ENCODE measurements at places on chromosomes 5 and 9.

DNA sequence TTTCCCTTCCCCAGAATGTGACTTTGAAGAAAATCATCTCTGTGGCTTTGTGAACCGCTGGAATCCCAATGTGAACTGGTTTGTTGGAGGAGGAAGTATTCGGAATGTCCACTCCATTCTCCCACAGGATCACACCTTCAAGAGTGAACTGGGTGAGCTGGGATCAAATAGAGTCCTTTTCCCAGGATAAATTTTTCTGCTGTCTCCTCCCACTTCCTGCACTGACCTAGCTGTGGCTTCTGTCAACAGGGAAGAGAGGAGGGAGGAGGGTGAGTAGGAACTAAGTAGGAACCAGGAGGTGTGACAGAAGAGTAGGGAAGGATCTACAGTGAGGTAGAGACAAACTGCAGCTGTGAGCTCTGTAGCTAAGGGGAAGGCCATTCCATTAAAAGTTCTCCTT is 69.3 kb downstream of the MAMDC2 start:
- H3K27ac ChIP-seq, result no peak overlapping the region
- no peaks in the 10 kb centered on the region for H3K4me1 ChIP-seq
- H3K27me3 ChIP-seq, result no peaks in the 10 kb centered on the region
- no peak overlapping the region for H3K4me3 ChIP-seq
- no peaks in the 10 kb centered on the region for H3K36me3 ChIP-seq

GRCh38 chr9:124792257-124793014 is 15.5 kb downstream of the OLFML2A start:
- H3K27me3 ChIP-seq, result no peaks in the 10 kb centered on the region
- H3K27ac ChIP-seq, result no peak overlapping the region
- no peak for DNase-seq
- H3K4me1 ChIP-seq, result no peaks in the 10 kb centered on the region
- no peaks in the 10 kb centered on the region for H3K36me3 ChIP-seq
- H3K4me3 ChIP-seq, result no peak overlapping the region

DNA sequence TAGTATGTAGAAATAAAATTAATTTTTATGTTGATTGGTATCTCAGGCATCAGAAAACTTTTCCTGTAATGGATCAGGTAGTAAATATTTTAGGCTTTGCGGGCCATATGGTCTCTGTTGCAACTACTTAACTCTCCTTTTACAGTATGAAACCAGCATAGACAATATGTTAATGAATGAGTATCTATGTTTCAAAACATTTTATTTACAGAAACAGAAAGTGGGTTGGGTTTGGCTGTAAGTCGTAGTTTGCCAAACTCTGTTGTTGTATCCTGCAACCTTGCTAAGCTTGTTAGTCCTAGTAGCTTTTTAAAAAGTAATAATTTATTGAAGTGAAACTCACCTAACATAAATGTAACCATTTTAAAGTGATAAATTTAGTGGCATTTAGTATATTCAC is 132.1 kb downstream of the NR3C1 start:
- no peaks in the 10 kb centered on the region for H3K36me3 ChIP-seq
- no peak overlapping the region for H3K27ac ChIP-seq
- no peaks in the 10 kb centered on the region for H3K4me1 ChIP-seq

DNA sequence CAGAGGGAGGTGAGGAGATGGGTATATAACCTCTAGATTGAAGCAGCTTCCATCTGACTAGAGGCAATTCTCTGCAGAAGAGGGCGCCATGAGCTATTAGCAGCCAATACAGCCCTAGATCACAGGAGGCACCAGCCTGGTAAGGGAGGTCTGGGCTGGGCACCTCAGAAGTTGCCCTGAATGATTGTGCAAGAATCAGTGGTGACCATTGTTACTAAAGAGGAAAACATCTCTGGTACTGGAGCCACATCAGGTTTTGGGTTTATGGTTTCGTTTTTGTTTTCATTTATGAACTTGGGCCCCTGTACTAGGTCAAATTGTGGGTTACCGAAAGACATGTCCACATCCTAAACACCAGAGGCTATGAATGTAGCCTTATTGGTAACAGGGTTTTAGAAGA is 342.0 kb downstream of the MLLT3 start:
- H3K4me1 ChIP-seq, result no peaks in the 10 kb centered on the region
- H3K27me3 ChIP-seq, result no peaks in the 10 kb centered on the region
- no peaks in the 10 kb centered on the region for H3K36me3 ChIP-seq
- no peak for DNase-seq

GRCh38 chr9:93699650-93700049 is 123.3 kb downstream of the PHF2 start:
- no peak overlapping the region for H3K4me3 ChIP-seq
- H3K27me3 ChIP-seq, result no peaks in the 10 kb centered on the region

DNA sequence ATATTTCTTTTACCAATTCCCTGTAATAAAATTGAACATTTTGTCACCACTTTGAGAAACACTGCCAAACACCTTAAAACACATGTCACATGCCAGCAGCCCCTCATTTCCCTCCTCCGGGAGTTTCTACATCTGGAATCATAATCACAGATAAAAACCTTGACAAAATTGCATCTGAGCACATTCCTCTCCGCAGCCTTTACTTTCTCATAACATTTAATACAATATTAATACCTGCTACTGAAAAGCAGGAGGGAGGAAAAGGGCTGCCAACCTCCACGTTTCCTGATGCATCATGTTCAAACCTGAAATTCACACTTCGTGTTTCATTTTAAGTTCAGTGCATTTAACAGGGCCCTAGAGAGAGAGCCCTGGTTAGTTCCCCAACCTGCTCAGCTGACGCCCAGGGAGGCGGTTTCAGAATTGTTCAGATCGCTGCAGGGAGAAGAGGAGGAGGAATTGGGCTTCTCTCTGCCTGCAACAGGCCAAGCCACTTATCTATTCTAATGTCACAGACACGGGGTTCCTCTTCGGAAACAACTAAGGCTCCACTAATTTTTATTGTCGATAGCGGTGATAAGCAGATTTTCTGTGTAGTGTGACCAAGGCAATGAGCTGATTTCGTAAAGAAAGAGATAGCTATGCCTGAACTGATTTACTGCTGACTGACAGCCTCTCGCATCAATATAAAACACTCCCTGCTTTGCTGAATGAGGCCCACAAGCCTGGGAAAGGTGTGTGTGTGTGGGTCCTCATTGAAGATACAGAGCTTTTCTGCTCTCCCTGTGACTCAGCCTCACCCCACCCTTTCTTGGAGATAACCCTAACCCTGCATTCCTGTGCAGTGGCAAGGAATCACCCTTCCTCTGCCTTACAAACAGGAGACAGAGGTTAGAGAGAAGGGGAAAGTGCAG is 4.9 kb upstream of the LHX2 start:
- H3K27ac ChIP-seq, result no peak overlapping the region
- H3K4me3 ChIP-seq, result no peak overlapping the region
- no peaks in the 10 kb centered on the region for H3K36me3 ChIP-seq
- peaks cover 8% of the 10 kb centered on the region for H3K4me1 ChIP-seq

DNA sequence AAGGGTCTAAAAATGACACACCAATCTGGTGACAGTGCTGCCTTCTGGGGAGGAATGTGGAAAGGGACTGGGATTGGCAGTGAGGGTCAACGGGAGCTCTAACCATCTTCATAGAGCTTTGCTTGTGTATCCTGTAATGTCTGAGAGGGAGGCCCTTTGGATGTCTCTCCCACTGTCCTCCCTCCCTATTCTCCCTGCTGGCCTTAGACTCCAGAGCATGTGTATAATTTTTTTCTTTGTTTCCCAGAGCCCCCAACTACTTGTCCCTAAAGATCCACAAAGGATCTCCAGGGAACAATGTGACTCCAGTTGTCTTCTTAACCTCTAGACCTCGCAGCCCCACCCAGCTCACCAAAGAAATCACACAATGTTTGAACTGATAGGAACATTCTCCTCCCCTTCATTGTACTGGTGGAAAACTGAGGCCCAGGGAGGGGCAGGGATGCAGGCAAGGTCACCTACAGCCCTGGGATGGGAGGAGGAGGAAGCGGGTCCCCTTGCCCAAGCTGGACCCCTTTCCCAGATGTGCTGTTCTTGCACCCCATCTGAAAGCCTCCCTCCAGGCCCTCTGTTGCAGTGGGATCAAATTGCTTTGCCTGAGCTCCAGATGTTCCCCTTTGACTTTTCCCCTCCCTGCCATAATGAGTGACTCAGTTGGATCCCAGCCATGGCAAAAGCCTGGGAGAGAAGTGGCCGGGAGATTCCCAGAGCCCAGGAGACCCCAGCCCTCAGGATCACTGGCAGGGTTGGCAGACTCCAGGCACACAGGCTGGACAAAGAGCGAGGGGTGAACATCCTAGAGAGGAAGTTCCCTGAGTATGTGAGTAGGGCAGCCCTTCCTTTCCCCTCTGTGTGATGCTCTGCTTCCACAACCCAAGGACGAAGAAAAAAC is 21.8 kb downstream of the SPARC start:
- no peaks in the 10 kb centered on the region for H3K4me1 ChIP-seq

- no peak overlapping the region for H3K27ac ChIP-seq
- no peak for DNase-seq
- no peaks in the 10 kb centered on the region for H3K4me1 ChIP-seq
- H3K36me3 ChIP-seq, result no peaks in the 10 kb centered on the region
- no peak overlapping the region for H3K4me3 ChIP-seq
These were observed 268.0 kb downstream of the ZSWIM6 start for GRCh38 chr5:61600123-61600444.

DNA sequence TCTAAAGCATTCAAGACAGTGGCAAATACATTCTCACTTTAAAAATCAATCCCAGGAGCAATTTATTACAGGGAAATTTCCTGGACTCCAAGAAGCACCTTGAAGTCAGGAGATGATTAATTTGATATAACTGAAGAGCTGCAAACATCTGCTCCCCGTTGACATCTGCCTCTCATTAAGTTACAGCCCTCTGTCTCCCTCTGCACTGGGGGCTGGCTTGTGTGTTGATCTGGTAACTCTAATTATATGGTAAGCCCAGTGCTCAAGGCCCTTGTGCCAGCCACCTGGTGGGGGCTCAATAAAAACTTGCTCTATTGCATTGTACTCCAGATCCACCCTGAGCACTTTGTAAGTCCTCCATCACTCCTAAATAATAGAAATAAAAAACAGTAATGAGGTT is 131.1 kb upstream of the ZNF462 start:
- no peak for DNase-seq
- no peak overlapping the region for H3K4me3 ChIP-seq
- H3K4me1 ChIP-seq, result no peaks in the 10 kb centered on the region
- H3K27ac ChIP-seq, result no peak overlapping the region
- no peaks in the 10 kb centered on the region for H3K27me3 ChIP-seq

DNA sequence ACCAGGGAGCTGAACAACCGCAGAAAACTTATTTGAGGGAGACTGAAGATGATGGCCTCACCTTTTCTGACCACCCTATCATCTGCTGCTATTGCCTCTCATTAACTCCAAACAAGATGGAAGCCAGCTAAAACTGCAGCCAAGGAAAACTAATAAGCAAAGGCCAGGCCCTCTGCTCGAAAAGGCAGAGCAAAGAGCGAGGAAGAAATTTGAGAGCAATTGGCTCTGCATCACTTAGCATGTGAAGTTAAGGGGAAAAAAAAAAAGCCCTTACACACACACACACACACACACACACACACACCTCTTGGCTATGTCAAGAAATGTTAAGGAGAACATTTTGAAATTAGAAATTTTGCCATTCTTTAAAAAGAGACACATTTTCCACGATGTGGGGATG is 228.1 kb upstream of the CYLC2 start:
- H3K27ac ChIP-seq, result no peak overlapping the region
- no peak overlapping the region for H3K4me3 ChIP-seq
- H3K4me1 ChIP-seq, result no peaks in the 10 kb centered on the region
- no peaks in the 10 kb centered on the region for H3K36me3 ChIP-seq
- DNase-seq, result no peak

- no peaks in the 10 kb centered on the region for H3K4me1 ChIP-seq
- H3K4me3 ChIP-seq, result no peak overlapping the region
These were observed 87.8 kb upstream of the SLC30A5 start for GRCh38 chr5:69006030-69006429.

DNA sequence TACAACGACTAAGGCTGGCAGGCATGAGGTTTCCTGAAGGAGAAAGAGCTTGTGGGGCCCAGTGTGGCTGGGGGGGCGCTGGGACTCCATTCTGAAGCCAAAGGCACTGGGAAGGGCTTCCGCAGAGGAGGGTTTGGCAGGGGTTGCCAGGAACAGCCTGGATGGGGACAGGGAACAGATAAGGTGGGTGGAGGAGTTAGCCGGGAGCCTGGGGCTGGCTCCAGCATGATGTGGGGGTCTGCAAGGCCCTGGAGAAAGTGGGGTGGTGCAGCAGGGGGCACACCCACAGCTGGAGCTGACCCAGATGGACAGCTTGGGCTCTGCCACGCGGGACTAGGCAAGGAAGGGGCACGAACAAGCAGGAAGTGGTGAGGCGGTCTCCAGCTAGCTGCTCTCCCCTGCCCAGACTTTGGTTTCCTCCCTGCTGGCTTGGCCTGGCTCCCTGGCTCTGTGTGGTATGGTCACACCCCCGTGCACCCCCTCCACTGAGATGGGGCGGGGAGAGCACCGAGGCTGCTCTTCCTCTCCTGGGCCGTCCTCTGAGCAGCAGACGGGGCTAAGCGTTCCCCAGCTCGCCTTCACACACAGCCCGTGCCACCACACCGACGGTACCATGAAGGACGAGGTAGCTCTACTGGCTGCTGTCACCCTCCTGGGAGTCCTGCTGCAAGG is at the start of gene LTC4S:
LTC4S (plus strand) TSS at position 519 of the 672 bp plus-strand sequence; CDS start at position 614, 95 bp downstream.
- H3K27me3 ChIP-seq, result no peaks in the 10 kb centered on the region
- H3K4me1 ChIP-seq, result no peaks in the 10 kb centered on the region
- H3K27ac ChIP-seq, result no peak within 1 kb of the TSS
- DNase-seq, result no peak

DNA sequence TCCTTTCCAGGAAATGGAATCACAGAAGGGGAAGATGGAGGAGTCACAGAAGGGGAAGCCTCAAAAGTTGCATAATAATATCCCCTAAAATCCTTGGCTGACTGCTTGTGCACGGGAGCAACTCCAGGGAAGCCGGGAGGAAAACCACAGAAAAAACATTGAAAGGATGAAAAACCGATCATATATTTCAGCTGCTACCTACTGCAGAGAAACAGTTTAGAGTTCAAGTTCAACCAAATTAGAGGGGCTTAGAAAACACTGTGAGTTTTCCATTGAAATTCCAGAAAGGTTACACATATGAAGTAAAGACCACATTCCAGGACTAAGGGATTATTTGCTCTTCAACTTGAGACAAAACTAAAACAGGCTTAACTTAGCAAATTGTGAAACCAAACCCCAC is 37.6 kb upstream of the MTAP start:
- no peak overlapping the region for H3K27ac ChIP-seq
- H3K36me3 ChIP-seq, result no peaks in the 10 kb centered on the region
- H3K4me1 ChIP-seq, result no peaks in the 10 kb centered on the region
- H3K4me3 ChIP-seq, result no peak overlapping the region

DNA sequence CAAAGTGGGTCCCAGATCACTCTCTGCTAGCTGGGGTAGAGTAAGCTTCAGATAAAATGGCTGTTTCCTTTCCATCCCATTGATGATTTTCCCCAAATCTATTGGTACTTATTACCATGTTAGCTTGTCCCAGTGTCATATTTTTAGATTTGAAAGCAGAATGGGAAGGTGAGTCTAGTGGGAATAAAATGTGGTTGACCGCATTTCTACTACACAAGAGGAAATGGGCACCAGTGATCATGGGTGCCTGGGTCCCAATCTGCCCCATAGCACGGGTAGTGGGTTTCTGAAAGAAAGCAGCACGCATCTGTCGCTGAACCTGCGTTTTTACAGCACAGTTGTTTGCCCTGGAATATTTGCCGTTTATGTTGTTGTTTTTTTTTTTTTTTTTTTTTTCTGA is 20.1 kb downstream of the DAPK1 start:
- H3K36me3 ChIP-seq, result no peaks in the 10 kb centered on the region
- H3K27ac ChIP-seq, result no peak overlapping the region
- H3K4me3 ChIP-seq, result no peak overlapping the region
